Putamen (tissue), 1 donor: ENCODE measurements at places on chromosomes 1 and 21.

- DNase-seq, result no peak
These were observed 57.4 kb upstream of the RGS18 start for GRCh38 chr1:192100686-192101468.

DNA sequence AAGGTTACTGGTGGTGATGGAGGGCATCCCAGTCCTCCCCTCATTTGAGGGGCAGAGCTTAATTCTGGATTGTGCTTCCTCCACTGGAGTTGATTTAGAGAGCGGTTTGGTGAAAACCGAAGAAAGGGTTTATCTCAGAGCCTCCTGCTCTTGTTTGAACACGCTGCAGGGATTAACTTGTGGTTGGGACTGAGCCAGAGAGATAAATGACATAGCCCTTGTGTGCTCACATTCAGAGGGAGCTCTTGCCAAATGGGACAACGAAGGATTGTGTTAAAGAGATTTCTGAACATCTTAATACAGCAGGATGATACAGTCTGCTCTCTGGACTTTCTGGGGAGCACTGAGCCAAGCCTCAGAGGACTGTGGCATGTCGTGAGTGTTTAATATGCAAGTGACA, 308.2 kb downstream of the DISC1 start:
- no peak for DNase-seq

DNA sequence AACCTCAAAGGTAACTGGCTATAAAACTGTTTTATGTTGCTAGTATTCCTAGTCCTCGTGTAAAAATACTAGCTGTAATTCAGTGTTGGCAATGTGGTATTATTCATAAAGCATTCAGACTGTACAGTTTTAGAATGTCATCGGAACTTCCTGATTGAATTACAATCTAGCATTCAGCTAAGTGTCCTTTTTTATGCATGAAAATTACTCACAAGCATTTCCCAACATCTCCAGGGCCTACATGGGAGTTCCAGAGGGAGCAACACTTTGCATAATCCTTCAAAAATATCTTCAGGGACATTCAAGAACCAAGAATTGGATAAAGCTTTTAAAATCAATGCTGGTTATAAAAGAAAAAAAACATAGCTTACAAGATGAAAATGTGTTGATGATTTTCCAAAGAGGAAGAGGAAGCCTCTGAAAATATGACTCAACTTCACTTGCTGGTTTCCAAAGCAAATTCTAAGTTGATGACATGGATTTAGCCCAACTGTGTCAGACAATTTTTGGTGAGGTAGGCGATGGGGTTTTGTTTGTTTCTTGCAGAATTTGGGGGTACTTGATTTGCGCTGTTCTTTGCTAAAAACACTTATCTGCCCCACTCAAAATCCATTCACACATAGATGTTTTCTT, 137.8 kb downstream of the SLC44A5 start:
- no peak for DNase-seq

DNA sequence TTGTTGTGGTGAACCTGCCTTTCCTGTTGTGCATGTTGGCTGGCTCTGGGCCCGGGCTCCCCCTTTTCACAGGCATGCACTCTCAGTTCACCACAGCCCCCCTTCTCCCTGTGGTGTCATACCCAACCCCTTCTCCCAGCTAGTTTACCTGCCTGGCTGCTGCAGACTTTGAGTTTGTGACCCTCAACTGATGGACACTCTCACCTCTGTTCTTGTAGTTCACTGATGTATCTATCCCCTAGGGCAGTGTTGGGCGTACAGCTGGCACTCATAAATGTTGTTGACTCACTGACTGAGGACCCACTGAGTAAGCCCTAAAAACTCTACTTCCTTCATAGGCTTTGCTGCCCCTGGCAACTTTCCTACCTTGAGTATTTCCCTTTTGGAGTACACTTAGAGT, 54.9 kb downstream of the WDR64 start:
- DNase-seq, result no peak

DNA sequence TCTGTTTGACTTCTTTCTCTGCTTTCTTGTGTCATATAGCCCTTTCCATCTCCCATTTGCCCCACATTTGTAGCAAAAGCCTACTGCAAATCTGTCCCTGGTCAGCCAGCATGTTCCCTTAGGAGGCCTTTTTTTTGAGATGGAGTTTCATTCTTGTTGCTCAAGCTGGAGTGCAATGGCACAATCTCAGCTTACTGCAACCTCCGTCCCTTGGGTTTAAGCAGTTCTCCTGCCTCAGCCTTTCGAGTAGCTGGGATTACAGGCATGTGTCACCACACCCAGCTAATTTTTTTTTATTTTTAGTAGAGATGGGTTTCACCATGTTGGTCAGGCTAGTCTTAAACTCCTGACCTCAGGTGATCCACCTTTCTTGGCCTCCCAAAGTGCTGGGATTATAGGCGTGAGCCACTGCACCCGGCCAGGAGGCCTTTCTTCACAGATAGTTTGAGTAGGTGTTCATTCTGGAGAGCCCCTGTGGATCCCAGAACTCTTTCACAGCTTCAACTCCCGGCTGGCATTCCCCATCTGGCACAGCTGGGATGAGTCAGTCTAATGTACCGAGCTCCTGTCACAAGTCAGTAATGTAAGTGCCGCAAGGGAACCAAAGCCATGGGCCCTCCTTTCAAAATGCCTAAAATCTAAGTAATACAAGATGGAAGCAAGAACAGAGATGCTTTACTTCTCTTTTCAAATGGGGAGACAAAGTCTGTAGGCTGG, 9.4 kb upstream of the NHLH1 start:
- DNase-seq, result no peak

DNA sequence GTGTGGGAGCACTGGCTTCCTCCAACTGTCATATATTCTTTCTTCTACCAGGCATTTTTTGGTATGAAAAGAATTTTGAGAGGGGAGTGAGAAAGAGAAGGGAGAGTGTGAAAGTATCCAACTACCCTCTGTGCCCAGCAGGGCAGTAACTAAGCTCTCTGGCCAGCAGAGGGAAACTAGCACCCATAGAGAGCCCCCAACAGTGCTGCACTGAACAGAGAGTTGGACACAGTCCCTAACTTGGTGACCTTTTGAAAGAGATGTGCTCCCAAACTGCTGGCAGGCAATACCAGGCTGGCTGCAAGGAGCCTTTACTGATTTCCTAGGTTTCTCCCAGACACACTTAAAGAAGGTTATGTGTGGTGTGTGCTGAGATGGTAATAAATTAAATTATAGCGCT, 118.8 kb upstream of the PBX1 start:
- peak; percentile 5 for DNase-seq

GRCh38 chr1:37189111-37189510, 154.8 kb upstream of the GRIK3 start:
- no peak for DNase-seq

DNA sequence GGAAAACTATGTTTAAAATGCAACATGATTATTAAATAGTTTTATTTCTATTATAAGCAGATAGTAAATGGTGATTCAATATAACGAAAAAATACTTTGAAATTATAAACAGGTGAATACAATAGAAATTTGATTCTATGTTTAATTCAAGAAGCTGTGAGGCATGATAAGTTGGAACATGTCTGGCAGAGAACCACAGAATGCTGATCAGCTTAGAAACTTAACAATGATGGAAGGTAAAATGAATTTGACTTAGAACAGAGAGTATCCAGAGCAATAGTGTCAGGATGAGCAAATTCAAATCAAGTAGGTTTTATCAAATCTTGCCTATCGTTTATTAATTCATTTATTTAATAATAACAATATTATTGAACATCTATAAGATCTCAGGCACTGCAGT, 83.4 kb upstream of the ADGRL4 start:
- DNase-seq, result no peak

DNA sequence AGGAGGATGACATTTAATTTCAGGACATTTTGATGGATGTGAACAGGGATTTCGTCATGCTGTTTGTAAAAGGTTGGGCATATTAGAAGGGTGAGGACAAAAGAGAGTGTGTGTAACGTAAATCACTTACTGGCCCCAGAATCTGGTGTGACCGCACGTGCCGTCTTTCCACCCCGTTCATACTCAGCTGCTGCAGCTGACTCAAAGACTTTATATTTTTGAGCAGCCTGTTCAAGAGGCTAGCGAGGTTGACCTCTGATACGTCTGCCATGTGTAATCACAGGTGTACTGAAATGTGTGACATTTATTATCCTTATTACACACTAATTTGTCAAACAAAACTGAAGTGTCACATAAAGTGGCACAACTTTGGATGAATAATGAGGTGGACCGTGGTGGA, 66.5 kb upstream of the ERRFI1 start:
- DNase-seq, result no peak

DNA sequence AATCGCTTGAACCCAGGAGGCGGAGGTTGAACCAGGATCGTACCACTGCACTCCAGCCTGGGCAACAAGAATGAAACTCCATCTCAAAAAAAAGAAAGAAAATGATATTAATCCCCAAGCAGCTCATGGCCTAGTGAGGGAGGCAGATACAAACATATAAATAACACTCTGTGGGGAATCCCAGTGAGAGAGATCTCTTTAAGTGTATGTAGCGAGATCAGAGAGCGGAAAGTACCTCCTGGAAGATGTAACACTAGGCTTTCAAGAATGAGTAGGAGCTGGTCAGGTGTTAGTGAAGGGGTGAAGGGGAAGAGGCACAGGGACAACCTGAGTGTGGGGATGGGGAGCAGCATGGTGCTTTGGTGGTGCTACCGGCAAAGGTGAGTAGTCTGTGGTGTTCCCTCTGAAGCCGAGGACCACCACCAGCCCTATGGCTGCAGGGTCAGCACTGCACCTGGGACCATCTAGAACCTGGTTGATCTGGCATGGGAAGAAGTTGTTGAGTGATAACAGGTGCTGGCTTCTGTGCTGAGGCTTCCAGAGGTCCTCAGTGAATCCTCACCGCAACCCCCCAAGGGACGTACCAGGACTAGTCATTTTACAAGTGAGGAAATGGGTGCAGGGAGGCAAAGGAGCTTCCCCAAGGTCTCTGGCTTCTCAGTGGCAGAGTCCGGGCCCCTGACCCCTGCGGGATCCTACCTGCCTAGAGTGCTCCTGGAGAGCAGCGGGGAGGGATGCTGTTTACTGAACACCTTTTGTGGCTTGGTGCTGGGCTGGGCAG, 367.6 kb upstream of the VAMP3 start:
- no peak for DNase-seq

DNA sequence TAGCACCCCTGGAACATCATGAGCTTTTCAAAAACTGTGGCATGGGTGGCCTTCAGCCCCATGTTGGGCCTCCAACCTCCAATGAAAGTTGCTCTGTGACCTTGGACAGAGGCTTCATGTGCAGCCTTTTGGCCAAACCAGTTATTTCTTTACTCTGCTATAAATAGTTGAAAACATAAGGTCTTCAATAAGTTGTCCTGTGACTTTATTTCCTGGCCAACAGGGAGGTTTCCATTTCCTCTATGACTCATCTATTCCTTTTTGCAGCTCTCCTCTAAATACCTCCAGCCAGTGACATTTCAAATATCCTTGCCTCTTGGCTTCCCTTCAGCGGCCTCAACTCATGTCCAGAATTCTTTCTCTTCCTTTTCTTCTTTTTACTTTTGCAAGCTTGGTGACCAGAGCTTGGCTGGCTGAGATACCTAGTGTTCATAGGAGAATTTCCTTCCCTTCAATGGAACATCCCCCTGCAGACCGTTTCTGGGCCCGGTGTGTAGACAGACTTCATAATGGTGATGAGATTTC, 22.7 kb upstream of the TRIM67 start:
- DNase-seq, result no peak

DNA sequence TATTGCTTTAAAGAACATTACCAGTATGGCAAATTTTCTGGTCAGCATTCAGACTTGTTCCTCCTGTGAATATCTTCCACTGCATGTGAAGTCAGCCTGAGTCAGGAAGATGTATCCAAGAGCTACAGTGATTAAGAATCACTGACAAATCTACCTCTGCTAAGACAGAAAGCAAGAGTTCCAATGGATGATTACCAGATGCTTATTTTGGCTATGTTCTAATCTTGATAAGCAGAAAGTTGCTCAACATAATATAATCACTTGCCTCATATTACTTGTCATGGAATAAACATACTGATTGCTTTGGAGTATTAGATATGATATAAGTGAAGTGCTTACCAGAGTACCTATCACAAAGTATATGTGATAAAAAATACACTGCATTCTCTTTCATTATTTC, 738.1 kb downstream of the ADGRL2 start:
- no peak for DNase-seq
